Astrocyte (in vitro differentiated cells and primary cell): ENCODE measurements at places on chromosomes 11 and 22.

DNA sequence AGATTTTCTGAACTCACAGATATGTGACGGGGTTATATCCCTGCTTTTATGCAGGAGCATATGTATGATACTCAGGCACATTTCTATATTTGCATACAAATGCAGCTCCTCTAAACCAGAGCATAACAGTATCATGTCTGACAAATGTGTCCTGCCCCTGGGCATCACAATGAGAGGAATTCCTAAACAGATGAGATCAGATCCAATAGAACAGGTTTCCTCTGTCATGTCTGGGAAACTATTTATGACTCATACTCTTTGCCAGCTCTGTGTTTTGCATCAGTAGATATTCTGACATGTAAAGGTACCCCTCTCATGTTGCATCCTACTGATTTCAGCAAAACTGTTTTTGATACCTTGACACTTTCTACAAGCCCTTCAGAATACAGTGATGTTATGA is 29.4 kb downstream of the SYT9 start:
- DNase-seq, result no peak

GRCh38 chr11:10029386-10030121 is 264.5 kb downstream of the SBF2 start:
- no peak for DNase-seq

DNA sequence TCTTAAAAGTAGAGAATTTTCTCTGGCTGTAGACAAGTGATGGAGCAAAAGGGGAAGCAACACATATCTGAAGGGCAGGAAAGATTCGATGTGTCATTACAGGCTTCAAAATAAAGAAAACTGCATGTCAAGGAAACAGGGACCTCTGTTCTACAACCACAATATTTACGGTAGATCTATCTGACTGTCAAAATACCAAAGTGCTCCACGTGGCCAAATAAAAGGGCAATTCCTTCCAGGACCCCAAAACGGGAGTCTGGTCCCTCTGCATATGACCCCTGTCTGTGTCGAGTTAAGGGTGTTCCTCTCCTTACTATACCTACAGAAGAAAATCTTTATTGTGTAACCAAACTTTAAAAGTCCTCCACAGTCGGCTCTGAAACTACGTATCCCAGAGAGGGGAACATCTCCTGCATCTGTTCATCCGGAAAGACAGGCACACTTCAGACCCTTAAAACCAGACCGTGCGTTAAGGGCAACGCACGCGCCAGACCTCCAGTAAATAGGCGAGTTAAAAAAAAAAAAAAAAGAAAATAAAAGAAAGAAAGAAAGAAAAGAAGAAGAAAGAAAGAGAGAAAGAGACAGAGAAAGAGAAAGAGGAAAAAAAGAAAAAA is 756 bp downstream of the CLNS1A start:
- no peak for DNase-seq

- no peak for DNase-seq
Observed at GRCh38 chr11:34468209-34468841, 29.6 kb downstream of the CAT start.

DNA sequence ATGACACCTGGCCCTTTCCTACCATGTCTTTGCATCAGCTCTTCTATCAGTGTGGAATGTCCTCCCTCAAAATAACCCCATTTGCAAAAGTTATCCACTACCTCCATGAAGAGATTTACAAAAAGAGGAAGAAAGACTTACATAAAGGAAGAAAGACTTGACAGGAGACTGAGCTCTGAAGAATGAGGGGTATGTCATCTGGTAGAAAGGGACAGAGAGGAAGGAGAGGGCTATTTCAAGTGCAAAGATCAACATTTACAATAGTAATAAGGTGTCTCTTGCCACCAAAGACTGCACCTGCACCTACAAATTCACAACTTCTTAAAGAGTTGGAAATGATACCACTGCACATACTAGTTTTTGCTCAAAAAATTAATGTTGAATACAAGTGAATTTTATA is 18.2 kb downstream of the PAK1 start:
- no peak for DNase-seq

GRCh38 chr11:8355416-8355742 is 91.7 kb upstream of the LMO1 start:
- DNase-seq, result no peak

- no peak for DNase-seq
Observed at GRCh38 chr11:67265633-67266448, 432 bp upstream of the GRK2 start.

DNA sequence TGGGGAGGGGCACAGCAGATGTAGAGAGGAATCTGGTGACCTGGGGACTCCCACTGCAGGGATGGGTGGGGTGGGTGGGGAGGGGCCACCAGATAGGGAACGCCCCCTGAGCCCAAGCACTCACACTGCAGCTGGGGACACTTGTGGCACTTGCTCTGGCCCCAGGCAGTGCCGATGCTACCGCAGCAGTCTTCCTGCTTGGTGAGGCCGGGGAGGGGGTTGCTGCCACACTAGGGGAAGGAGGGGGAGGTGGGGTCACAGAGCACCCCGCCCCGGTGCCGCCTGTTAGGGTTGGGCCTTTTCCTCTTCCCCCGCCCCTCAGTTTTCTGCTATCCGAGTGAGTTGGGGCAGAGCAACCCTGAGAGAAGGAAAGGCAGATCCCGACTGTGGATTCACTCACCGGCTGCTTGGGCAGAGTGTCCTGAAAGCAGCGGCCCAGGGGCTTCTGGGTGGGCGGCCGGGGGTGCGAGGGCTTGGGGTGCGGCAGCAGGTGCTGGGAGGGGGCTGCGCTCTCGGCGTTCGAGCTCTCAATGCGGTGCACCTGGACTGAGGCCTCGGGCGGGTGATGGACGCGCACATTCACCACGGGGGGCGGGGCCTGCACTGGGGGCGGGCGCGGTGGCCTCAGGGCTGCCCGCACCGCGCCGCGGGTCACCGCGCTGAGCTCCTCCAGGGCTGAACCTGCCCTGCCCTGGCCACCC is 4.7 kb downstream of the LTBP3 start:
- no peak for DNase-seq

GRCh38 chr22:16808744-16809143 is 16.5 kb downstream of the XKR3 start:
- DNase-seq, result no peak

DNA sequence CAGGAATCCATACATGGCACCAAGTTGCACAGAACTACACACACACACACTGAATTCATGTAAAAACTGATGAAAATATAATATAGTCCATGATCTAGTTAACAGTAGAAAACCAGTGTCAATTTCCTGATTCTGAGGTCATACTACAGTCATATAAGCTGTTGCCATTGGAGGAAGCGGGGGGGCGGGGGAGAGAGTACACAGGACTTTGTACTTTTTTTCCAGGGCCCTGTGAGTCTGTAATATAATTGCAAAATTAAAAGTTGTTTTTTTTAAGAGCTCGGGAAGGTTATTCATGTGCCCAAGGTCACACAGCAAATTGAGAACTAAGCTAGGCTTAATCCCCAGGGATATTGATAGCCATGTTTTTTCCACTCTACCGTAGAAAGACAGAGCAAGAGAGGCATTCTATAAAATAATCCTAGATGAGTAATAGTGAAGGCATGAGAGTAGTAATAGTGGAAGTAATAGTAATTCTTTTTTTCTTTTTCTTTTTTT is 312.3 kb downstream of the MN1 start:
- DNase-seq, result peak; percentile 16

DNA sequence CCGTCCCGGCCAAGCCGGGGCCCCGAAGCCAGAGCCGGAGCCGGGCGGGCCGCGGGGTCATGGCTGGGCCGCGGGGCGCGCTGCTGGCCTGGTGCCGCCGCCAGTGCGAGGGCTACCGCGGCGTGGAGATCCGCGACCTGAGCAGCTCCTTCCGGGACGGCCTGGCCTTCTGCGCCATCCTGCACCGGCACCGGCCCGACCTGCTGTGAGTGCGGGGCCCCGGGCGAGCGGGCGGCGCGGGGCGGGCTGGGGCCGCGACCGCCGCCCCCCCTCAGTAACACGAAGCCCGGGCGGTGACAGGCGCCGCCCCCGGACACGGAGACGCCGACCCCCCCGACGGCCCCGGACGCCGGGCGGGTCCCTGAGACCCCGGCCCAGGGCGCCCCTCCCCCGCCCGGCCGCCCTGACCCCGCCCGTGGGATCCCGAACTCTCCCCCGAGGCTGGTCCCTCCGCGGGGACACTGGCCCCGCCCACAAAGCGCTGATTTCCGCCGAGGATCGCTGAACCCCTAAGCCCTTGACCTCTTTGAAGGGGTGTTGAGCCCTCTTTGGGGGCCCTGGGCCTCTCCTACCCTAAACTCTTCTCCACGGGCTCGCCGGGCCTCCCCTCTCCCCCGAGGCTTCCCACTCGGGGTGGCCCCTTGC is 389 bp downstream of the MICALL1 start:
- no peak for DNase-seq

DNA sequence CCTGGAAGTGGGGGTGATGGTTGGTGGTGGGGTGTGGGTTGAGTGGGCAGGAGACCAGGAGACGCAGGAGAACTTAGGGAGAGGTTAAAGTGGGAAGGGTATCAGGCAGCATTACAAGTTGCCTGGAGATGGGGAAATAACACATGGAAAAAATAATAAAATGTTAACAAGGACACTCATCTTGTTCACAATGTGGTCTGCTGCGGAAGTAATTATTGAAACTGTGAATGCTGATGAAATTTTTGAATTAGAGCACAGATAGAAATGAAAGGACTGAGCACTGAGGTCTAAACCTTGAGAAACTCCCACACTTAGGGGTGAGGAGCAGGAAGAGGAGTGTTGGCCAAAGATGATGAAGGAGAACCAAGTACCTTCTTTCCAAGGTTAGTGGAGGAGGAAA is 346.0 kb upstream of the PLET1 start:
- no peak for DNase-seq

DNA sequence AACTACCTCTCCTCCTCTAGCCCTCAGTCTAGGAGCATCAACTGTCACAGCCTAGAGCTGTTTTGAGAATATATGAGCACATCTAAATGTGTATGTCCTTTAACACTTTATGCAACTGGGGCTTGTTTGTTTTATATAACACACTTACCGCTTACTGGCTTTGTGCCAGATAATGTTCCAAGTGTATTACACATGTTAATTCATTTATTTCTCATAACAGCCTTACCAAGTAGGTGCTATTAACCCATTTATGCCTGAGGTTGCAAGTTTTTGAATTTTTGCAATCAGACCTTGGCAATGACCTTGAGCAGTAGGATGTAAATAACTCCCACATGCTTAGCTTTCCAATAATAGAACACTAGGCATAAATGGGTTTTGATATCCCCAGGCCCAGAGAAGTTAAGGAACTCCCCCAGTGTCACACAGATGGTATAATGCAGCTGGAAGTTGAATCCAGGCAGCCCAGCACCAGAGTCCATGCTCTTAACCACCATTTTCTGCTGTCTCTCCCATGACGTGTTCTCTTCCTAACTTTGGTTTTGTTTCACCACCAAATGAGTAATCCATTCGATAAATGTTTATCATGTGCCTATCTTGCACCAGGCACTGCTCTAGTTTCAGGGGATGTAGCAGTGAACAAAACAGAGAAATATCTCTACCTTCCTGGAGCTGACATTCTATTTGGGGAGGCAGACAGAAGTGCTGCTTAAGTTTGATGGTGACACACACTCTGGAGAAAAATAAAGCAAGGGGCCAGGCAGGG is 23.1 kb downstream of the PRDM11 start:
- peak; percentile 20 for DNase-seq

DNA sequence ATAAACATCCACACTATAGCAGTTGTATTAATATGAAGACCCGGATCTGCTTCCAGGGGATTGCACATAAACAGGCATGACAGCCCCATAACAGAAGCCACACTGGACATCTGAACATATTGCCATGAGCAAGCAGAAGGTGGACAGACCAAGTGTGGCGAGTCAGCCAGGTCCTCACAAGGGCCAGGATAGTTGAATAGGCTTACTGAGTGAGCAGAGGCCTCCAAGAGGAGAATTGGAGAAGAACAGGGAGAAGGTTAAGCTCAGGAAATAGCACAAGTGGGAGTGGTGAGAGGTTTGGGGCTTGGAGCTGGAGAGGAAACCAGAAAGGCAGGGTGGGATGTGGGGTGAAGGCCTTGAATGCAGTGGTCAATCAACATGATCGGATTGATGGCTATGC is 10.8 kb downstream of the SLC35C1 start:
- no peak for DNase-seq

DNA sequence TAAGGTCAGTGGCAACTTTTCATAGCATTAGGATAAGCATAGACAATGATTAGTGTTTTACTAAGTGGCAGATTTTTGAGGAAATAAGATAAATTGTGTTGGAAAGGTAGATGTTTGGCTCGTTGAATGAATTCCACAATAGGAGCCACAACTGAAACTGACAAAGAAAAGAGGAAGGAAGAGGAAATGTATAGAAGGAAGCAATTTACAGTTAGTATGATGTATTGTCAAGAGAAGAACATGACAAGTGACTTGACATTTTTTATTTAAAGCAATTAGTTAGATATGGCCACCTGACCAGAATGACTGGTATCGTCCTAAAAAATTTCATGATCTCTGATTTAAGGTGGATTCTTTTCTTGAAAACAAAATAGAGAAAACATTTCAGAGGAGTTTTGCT is 3.1 kb upstream of the RAG2 start:
- DNase-seq, result no peak

DNA sequence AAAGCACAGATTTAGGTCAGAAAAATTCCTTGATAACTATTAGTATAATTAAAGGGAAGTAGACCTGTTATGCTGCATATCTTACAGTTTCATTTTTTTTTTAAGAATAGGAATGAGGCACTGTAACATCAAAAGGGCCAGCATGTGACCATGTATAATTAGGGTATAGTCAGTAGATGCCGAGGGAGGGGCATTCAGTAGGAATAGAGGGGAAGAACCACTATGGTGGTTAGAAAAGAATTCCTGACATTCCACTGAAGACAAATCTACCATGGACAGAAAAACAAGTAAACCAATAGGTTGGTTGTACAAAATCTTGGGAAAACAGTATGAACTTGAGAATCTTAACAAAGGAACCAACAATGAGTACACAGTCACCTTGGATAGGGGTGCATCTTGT is 78.4 kb upstream of the CCDC179 start:
- DNase-seq, result no peak

DNA sequence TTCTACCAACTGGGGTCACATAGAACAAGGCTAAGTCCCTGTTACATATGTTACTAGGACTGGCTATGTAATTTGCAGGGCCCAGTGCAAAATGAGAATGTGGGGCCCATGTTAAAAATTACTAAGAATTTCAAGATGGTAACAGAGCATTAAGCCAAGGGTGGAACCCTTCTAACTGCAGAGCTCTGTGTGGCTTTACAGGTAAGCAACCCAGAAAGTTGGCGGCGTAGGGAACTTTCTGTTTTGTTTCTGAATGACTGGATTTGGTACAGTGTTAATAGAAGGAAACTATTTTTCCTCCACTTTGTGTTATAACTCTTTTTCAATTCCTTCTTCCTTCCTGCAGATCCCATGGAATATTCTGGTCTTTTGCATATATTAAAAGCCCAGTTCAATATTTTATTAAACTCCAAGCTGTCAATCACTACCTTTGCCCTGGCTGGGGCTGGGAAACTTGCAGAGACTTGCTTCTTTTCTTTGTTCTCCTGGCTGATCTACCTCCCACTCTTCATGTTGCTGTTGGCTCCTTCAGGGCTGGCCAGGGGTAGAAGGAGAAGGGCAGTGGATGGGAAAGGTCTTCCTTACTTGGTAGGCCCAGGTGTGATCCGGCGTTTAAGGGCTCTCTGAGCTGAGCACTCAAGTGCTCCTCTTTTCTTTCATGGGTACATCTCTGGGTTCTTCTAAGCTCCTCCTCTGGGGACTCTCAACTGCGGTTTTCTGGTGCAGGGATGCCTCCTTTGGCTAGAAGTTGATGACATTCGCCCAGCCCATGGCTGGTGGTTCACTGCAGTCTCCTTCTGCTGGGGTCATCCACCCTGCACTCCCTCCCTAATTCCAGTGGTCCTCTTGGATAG is 67.7 kb downstream of the SNX19 start:
- no peak for DNase-seq
